Foreskin keratinocyte (primary cell): ENCODE measurements at places on chromosomes 7 and 10. TPM values are rescaled to one million over a fixed set of nuclear protein-coding genes. Genes with fewer than 3 reads are reported as not detected.
A peak's percentile ranks its signal among the peaks of the same experiment; 100 is the strongest.

Gene HDAC9
- total RNA-seq = 19.5 and 24.9 TPM in 2 replicates

Gene C10orf90
- total RNA-seq = not detected in 2 replicates

Gene LRRD1
- total RNA-seq = 0.04 TPM in 1 of 2 replicates, not detected in the other

GRCh38 chr7:135499818-135500217 is 10.1 kb downstream of the CNOT4 start:
- no peak for DNase-seq

- DNase-seq = no peak
Measured at GRCh38 chr7:7330997-7331396, 148.7 kb downstream of the C1GALT1 start.

- DNase-seq = peak; percentile 84
Measured at GRCh38 chr7:54785261-54785660, 26.2 kb upstream of the SEC61G start.

- peak; percentile 55 for DNase-seq
Measured at GRCh38 chr7:31633894-31634494, 53.0 kb upstream of the PPP1R17 start.
